Left lung (tissue), 14 donors: ENCODE measurements at places on chromosomes 12 and 14.

DNA sequence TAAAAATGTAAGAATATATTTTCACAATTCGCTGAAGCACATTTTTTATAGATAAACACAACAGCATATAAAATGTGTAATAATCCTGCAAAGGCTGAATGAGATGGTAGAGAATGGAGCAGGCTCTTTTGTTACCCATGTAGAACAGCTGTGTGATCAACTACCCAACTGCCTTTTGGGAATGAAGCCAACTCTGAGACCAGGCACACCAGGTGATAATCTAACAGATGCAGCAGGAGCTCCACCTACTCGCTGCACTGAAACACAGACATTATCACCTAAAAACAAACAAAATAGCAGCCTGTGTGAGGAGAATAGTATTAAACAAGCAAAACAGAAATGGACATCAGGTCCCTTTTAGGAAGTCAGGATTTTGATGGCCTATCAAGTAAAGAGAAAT is 183.3 kb downstream of the CCDC59 start:
- no peak for DNase-seq

GRCh38 chr12:117352206-117352605 is 9.2 kb downstream of the NOS1 start:
- DNase-seq, result no peak

DNA sequence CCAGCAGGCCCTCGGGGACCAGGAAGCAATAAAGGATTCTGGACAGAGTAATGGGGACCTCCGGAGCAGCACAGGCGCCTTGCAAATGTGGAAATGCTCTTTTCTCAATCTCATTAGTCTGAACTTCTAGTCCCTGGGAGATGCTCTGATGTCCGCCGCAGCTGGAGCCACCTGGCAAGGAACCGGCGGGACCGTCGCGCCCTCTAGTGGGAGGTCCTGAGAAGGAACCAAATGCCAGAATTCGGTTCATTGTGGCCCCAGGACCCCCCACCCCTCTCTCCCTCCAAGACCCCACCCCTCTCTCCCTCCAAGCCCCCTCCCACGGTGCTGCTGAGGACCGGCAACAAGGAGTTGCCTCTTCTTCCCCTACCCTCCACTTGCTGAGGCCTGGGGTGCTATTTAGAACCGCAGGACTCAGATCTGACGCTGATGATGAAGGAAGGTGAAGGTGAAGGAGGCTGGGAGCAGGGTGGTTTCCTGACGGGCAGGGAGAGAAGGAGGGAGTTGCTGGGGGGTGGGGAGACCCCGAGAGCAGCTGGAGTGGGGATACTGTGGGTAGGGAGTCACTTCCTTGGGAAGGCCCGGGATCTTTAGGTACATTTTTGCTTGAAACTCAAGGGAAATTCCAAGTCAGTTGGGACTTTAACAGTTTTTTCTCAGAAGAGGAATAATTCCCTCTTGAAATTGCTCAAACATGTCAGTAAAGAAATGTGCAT is 42.5 kb downstream of the SMIM41 start:
- DNase-seq, result peak; percentile 73

DNA sequence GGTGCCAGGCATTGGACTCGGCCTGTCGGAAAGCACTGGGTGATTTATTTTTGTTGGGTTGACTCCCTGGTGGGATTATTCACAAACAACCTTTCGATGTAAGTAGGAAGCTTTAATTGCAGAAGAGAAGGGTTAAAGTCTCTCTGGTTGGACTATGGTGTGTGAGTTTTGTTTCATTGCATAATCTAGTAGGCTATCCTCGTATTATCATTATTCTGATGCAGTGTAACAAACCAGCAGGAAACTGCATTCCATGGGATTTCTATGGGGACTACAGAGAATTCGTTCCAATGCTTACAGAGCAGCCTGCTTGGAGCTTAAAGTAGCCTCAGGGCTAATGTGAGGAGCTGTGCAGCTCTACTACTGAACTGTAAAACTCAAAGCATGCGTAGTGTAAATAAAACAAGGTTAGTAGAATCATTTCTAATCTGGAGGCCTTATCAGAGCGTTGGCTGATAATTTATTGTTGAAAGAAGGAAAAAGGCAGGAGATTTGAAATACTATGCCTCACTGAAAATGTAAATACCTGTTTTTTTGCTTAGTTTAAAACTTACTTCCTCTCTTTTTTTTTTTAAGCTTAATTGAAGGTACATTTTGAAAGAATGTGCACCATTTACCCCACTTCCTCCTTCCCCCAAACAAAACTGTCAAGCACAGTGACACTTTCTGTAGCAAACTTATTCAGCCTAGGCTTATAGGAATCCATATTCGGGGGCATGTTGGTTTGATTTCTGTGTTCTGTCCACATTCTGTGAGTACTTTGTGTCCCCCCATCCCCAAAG is 226.7 kb downstream of the NPAS3 start:
- DNase-seq, result no peak

- no peak for DNase-seq
Observed at GRCh38 chr14:67776653-67777322, 39.6 kb downstream of the ZFYVE26 start.

- no peak for DNase-seq
Observed at GRCh38 chr12:120592121-120593049, 11.2 kb upstream of the POP5 start.

GRCh38 chr12:49502590-49502989 is 36.2 kb upstream of the KCNH3 start:
- DNase-seq, result no peak

DNA sequence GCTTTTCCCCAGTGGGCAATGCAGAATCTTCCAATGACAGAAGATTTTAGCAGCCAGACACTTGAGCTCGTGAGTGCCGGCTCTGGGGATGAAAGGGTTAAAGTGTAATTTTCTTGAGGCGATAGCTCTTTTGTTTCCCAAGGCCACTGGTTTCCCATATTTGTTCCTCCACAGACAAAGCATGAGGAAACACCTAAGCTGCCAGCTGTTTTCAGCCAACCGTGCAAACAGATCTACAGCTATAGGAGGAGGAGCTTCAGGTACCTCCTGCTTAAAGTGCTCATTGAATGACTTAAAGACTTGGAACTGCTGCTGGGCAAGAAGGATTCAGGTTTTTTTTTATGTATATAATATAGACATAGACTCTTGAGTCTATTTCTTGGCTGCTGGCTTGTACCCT is 1311.5 kb downstream of the TMEM121 start:
- DNase-seq, result no peak

- no peak for DNase-seq
Observed at GRCh38 chr12:130266751-130267150, 70.9 kb upstream of the PIWIL1 start.

GRCh38 chr12:12823300-12823699 is 10.2 kb downstream of the DDX47 start:
- DNase-seq, result no peak

DNA sequence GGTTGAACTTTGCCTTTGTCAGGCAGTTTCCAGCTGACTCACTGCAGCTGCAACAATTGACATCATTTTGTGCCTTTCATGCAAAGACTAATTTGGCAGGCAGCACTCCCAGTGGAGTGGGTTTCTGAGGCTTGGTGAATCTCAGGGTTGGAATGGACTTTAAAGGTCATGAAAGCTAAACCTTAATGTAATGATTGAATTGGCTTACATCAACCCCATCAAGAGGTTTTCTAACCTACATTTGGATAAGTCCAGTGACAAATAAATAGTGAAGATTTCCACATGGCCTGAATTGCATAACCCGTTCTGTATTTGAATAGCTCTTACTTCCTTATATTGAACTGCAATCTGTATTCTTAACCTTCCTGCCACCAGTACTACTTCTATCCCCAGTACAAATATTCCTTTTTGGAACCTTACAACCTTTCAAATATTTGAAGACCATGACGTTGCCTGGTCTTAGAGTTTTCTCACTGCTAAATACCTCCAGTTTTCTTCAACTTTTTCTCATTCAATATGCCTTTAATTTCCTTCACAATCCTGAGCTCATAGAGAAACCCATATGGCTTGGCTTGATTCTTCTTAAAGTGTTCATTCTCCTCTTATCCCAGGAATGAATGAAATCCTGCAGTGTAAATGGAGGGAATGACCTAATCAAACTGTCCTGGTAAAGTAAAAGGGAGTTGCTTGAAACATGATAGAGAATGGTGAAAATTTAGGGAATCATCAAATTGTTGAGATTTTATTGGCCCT is 168.1 kb upstream of the NOVA1 start:
- peak; percentile 59 for DNase-seq

- no peak for DNase-seq
Observed at GRCh38 chr14:84202486-84202885, 1327.5 kb upstream of the FLRT2 start.

- DNase-seq, result peak; percentile 50
Observed at GRCh38 chr14:99721792-99722516, 37.9 kb downstream of the CYP46A1 start.

DNA sequence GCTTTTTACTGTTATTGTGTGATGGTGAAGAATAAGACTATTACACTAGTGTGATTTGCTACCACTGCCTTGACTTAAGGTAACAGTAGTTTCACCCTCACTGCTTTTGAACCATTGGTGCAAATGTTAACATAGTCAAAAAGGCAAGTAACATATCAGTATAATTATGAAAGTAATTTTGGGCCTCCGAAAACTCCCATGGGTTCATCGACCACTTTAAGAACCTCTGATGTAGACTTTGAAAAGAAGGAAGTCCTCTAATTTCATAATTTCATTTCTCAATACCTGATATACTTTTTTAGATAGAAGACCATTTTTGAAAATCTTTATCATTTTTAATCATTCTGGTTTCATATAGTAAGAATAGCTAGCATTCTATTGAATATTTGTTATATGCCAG is 57.7 kb downstream of the ETNK1 start:
- DNase-seq, result no peak

DNA sequence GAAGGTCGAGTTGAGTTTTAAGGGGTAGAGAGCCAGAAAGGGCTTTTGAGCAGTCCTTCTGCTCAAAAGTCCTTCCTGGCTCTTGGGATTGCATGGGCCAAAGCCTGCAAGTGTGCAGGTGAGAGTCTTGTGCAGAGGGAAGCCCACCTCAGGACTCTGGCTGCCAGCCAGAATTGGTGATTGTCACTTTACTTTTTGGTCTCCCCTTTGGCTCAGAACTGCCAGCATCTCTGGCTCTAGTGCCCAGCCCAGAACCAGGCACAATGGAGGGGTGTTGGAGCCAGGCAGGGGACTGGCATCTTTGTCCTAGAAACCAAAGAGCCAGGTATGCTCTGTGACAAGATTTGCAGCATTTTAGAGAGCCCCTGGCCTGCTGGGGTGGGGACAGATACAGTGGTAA is 23.5 kb downstream of the FAM222A start:
- DNase-seq, result peak; percentile 18

DNA sequence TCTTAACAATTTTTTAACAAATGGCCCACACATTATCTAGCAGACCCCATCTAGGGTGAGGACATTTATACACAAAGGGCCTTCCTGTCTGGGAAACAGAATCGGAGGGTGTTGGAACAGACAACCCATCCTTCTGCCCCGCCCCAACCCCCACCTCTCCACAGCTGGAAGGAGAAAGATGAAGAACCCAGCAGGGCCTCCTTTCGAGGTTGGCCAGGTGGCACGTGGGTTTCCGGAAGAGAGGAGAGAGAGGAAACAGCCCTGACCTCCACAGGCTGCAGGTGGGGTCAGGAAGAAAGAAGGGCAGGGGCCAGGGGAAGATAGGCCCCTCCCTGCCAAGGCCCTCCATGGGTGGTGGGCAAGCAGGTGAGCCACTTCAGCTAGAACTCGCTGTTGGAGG is 57.2 kb downstream of the LRRC74A start:
- DNase-seq, result no peak

- DNase-seq, result no peak
Observed at GRCh38 chr12:54725233-54725843, 77.2 kb upstream of the DCD start.

DNA sequence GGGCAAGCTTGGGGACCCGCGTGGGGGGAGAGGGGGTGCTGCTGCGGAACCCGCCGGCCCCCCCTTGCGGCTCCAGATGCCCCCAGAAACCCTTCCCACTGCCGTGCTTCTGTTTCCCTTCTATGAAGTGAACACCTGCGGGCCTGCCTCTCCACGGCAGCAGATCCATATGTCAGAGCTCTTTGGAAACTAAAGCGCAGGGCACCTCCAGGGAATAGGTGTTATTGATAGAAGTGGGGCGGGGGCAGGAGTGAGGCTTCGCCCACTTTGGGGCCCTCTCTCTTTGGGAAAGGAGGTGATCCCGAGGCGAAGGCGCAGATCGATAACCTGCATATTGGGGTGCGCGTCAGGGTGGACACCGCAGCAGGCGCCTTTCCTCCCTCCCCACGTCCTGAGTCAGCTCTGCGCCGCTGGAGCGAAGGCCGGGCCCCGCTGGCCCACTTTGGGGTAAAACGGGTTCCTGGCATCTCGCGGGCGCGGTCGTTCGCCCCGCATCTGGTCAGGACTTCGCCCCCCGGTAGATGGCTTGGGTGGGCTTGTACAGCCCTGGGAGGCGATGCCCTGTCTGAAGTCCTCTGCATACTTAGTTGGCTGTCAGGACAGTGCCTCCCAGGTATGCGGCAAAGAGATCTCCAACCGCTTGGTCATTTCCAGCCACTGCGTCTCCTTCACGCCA is 524 bp downstream of the KMT5A start:
- peak; percentile 87 for DNase-seq

DNA sequence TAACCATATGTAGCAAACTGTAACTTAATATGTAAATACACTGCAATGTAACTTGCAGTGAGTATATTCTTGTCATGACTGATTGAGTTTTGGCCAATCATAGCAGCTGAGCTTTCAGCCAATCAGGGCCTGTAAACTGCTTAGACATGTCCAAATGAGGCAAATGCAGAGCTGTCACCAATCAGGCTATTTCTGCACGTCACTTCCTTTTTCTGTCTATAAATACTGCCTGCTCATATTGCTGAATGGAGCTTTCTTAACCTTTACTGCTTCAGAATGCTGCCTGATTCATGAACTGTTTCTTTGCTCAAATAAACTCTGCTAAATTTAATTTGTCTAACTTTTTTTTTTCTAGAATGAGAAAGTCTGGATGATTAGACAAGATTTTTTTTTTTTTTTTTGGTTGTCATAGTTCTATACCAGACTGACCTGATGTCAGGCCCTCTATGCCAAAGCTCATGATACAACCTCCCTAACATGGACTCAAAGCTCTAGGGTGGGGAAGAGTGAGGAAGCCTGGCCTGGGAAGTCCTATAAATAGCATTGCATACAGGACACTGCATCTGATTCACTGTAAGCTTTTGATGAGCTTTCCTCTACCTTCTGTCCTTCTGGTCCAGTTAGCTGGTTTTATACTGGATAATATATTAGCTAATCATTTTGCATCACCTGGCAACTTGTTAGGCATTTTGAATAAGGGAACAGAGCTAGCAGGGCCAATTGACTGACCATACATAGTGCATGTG is 12.0 kb downstream of the MGP start:
- no peak for DNase-seq

- no peak for DNase-seq
Observed at GRCh38 chr14:51431033-51431709, 191.1 kb downstream of the TMX1 start.
